NCI-H1694 (cell line): ENCODE measurements at places on chromosomes 1 and 21.

- DNase-seq: peak; percentile 66
Observed at GRCh38 chr1:227318016-227318852, at the start of gene CDC42BPA. CDC42BPA (minus strand) TSS chr1:227318492; CDS start chr1:227317182, 1,310 bp downstream.

GRCh38 chr1:219650880-219651279, 38.0 kb upstream of the ZC3H11B start:
- no peak for DNase-seq

- DNase-seq: no peak
Observed at GRCh38 chr1:189782295-189782694, 695.4 kb downstream of the BRINP3 start.

- DNase-seq: no peak
Observed at GRCh38 chr1:189654906-189655305, 822.8 kb downstream of the BRINP3 start.
